ENCODE measurements at places on chromosomes 7 and 10.

GRCh38 chr7:142240546-142240945 is 17.3 kb downstream of the PRSS58 start:
- no peak for DNase-seq

DNA sequence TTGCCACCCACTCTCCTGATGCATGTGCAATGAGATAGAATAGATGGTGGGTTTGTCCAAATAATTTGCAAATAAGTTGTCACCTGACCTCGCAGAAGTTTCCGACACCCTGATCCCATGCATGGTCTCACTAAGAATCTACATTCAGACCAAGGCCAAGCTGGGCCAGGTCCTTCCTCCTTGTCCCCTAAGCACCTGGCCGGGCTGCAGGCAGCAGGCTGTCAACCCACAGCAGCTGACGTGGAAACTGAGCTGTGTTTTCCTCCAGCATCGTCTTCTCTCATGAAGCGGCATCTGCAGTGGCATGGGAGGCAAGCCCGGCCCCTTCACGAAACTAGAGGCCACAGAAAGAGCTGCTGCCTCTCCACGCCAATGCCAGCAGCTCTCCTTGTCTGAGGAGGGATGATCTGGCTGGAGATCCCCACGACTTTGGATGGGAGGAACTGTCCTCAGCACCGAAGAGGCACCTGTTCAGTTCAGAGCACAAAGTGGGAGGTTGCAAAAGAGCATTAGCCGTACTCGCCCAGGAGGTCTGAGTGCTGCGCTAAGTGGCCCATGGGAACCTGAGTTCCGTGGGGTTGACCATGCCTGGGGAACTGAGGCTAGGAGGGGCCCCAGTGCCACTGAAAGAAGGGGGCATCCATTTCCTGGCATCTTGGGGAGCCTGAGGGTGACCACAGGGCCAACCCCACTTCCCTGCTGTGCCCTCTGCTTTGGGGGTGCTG is 110.5 kb upstream of the INSIG1 start:
- no peak for DNase-seq

DNA sequence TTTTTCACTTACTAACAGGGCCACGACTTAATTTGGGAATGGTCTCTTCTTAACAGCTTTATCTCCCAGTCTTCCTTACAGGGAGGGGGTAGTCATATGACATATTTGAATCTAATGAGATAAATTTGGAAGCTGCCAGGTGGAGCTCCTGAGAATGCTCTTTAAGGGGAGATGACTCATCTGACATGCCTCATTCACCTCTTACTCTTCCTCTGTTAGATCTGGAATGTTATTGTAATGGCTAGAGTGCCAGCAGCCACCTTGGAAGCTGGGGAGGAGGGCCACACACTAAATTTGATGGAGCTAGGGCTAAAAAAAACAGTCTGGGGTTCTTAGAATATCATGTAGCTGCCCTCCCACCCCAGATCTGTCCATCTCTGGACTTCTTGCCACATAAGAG is 22.7 kb downstream of the HECW1 start:
- peak; percentile 23 for DNase-seq

GRCh38 chr7:65915921-65916657 is 43.2 kb downstream of the VKORC1L1 start:
- no peak for DNase-seq

GRCh38 chr7:85102813-85103350 is 84.0 kb downstream of the SEMA3D start:
- no peak for DNase-seq

DNA sequence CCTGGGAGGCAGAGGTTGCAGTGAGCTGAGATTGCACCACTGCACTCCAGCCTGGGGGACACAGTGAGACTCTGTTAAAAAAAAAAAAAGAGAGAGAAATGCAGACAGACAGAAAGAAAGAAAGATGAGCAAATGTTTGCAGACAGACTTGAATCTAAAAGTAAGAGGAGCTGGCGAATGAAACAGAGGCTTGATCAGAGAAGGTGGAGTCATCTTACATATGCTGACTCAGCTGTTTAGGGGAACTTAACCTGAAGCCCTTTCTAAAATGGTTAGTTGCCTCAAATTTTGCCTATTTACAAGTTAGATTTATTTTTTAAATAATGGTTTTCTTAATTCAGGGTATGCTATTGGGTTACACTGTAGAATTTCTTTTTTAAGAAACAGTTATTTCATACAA is 5.4 kb downstream of the FAM171A1 start:
- no peak for DNase-seq

DNA sequence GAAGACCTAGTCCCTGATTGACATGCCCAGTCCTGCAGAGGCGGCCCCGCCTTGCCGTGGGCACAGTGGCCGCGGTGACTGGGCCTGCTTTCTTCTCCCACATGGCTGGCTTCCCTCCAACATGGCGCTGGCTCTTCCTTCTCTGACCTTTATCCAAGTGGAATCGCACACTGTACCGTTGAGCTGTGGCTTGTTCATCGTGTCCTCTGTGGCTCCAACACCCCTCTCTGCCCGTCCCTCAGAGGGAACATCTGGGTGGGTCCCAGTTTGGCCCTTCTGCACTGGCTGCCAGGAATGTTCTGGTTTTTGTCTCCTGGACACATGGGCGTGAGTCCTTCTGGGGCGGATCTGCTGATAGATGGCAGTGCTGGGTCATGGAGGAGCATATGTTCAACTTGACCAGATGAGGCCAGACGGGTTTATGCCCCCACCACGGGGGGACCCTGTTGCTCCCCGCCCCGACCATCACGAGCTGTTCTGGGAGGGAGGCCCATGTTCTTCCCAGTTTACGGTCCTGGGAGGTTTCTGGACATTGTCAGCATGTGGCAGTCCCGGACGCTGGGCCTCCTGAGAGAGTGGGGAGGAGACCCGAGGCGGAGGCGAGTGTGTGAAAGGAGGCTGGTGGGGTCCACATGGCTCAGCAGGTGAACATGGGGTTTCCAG is 63.5 kb downstream of the LHPP start:
- peak; percentile 72 for DNase-seq

DNA sequence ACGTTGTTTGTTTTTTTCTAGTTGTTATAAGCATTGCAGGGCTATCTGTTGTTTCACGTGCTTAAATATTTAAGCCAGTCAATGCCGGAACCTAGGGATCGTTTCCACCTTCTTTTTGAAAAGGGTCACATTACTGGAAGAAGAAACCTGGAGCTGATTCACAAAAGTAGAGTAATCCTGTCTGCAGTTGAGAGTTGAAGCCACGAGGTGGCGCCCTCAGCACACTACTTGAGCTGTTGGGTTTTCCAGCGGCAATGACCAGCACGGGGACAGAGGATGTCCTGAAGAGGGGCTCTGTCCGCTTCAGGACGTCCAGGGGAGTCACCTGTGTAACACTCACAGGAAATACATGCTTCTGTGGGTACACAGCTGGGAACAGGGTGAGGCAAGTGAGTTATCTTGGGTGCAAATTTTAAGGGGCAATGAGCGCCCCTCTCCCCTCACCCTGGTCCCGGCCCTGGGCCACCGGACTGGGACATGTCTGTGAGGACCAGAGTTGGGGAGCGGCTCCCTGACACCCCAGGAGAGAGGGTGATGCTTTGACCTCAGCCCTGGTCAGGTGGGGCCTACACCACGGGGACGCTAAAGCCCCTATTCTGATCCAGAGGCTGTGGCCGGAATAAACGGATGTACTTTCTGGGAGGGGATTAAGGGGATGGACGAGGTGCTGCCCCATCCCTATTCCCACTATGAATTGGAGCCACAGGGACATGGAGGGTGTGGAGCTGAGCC is 26.3 kb upstream of the WDFY4 start:
- peak; percentile 84 for DNase-seq

- peak; percentile 16 for DNase-seq
Observed at GRCh38 chr10:59283456-59284091, 78.8 kb downstream of the FAM13C start.

DNA sequence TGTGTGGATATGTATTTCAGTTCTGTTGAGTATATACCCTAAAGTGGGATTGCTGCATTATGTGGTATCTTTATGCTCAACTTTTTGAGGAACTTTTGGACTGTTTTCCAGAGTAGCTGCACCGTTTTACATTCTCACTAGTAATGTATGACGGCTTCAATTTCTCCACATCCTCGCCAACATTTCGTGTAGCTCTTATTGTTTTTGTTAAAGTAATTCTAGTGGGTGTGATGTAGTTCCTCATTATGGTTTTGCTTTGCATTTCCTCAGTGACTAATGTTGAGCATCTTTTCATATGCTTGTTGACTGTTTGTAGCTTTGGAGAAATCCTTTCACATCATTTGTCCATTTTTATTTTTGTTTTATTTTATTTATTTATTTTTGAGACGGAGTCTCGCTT is 4.5 kb downstream of the STMP1 start:
- no peak for DNase-seq

- peak; percentile 65 for DNase-seq
Observed at GRCh38 chr10:123153486-123154091, 613 bp upstream of the BUB3 start.

GRCh38 chr10:82162549-82163195 is 287.7 kb downstream of the NRG3 start:
- no peak for DNase-seq

GRCh38 chr7:35399840-35400239 is 145.9 kb upstream of the TBX20 start:
- DNase-seq: no peak

DNA sequence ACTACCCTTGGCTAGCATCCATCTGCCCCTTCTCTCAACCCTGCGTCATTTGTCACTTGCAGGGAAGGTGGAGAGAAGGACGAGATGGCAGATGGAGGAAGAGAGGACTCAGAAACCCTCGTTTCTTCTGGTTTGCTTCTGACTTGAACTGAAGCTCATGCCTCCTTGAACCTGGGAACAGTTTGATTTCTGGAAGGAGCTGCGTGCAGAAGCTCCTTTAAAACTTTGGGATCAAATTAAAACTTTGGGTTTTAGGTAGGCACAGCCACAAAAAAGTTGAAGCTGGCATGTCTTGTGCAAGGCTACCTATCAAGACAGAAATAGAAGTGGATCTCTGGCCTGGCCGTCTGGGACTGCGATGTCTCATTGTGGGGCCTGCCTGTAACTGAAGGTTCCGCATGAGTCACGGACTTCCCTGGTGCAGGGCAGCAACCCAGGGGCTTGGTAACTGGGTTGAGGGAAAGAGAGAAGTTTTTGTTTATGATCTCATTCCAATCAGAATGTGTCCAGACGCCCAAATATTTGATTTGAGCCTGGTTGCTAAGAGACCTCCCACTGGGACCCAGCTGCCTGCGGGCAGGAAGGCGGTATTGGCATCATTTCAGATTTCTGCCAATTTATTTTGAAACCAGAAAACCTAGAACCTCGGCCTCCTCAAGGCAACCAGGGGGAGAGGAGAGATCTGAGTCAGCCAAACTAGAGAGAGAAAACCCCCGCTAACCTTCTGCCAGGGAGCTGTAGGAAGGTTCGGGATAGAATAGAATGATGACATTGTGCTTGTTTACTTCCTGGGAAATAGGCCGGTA is 15.8 kb upstream of the CAMK1D start:
- DNase-seq: no peak

DNA sequence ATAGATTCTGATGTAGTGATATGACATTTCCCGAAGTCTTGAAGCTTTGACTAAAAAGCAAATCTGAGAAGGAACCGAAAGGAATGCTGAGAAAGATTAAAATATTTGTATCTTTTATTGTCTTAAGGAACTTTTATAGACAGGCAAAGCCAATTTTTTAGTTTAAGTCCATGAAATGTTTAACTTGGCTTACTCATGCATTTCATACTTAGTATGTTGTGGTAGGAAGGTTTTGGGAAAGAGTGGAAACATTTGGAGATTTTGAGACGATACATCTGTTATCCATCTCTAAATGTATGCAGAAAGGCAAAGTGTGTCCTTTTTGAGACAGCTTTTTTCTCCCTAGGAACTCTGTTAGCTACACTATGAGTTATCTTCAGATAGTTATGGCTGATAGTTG is 10.1 kb downstream of the TBC1D12 start:
- DNase-seq: no peak

GRCh38 chr7:156560696-156561095 is 79.9 kb upstream of the RNF32 start:
- DNase-seq: no peak

DNA sequence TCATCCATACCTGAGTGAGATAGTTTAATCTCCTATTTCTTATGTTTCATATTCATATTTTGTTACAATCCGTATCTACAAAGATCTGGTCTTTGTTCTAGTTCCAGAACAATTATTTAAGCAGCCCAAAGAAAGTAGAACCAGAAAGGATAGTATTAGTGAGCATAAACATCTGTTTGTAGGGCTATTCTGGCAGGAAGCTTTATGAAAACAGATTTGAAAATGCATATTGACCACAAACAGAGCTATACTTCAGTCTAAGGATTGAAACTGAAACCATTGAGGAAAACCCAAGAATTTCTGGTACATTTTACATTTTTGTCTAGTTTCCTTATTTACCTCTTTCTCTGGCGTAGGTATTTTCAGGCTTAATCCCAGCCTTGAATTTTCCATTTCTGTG is 28.1 kb downstream of the LRGUK start:
- DNase-seq: no peak

DNA sequence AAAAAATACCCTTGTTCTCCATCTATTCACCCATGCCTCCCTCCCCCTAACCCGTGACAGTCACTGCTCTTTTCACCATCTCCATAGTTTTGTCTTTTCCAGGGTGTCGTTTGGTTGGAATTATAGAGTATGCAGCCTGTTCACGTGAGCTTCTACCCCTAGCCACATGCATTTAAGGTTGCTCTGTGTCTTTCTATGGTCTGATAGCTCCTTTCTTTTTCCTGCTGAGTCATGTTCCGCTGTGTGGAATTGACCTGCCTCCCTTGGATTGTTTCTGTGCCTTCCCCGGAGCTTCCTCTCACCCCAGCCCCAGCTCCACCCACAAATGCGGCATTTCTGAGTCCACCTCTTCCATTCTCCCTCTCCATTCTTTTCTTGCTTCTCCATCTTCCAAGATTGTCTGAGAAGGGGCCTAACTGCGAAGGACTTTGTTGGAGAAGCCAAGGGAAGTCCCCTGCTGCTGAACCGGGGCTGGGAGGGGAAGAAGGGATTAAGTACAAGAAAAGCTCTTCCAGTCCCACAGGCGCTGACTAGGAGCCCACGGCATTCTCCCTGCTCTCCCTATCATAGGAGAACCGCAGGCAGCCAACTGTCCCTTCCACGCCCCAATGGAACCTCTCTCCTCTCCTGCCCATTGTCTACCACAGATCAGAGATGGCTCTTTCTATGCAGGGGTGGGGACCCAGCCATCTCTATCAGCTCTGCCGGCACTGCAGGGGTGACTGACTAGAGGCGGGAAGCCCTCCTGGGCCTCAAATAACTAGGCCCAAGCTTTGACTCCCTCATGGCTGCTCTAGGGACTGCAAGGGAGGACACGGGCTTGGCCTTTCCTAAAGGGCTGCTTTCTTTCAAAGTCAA is 87.5 kb upstream of the ANLN start:
- DNase-seq: no peak

DNA sequence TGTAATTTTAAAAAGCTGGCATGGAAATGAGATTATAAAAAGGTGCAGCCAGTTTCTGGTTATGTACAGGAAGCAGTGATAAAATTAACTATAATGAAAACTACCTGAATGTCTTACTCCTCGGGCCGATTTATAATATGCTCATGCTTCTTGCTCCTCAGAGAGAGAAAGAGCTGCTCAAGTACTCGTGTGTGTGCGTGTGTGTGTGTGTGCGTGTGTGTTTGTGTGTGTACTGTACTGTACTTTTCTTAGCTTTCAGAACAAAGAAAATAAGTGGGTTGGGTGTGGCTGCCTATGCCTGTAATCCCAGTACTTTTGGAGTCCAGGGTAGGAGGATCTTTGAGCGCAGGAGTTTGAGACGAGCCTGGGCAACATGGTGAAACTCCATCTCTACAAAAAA is 96.6 kb upstream of the NMT2 start:
- DNase-seq: no peak

- no peak for DNase-seq
Observed at GRCh38 chr7:92657391-92657790, 67.2 kb upstream of the FAM133B start.

GRCh38 chr7:90833443-90833842 is 237.3 kb downstream of the CDK14 start:
- no peak for DNase-seq

GRCh38 chr10:95428701-95429100 is 132.5 kb downstream of the SORBS1 start:
- no peak for DNase-seq

All from SK-N-DZ (cell line).